Aorta (tissue), 5 donors: ENCODE measurements at places on chromosomes 12 and 14. TPM values are rescaled to one million over a fixed set of nuclear protein-coding genes. Genes with fewer than 3 reads are reported as not detected.
A peak's percentile ranks its signal among the peaks of the same experiment; 100 is the strongest.

DNA sequence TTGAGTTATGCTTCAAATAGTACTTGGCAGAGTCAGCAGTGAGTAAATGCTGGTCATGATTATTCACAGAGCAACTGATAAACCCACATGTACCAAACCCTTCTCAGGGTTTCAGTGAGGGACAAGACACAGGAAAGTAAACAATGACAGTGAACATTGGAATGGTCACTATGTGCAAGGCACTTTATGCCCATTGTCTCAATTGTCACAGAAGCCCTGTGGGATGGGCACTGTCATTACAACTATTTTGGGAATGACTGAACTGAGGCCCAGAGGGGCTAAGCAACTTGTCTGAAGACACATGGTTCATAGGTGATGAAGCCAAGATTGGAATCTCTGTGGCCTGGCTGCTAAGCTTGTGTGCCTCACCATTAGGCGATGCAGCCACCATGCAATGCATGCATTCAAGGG is 238.5 kb downstream of the RBM19 start:
- no peak for DNase-seq

DNA sequence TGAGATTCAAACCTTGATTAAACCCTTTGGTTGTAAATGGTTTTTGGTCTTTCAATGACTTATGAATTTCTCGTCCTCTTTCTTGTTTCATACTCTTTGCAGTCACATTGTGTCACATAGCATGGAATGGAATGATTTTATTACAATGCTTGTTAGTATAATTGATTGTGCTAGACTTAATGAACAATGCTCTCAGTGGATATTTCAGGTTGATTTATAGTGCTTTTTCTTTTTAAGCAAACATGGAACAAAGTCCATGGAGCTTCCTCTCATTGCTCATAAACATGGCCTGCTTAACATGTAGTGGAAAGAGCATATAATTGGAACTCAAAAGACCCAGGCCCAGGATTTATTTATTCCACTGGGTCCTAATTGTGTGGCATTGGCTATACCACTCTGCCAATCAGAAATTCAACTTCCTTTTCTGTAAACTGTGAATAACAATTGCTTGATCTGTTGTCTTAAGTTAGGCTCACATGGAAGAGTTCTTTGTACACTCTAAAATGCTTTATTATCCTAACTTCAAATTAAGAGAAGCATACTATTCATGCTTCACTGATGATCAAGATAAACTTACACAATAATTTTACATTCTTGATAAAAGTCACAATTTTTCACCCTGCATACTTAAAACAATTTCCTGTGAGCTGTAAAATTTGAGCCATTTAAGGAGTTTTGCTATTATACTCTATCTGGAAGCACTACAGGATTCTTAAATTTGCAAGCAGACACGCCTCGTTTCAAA is 370.5 kb upstream of the PDE3A start:
- DNase-seq: no peak

DNA sequence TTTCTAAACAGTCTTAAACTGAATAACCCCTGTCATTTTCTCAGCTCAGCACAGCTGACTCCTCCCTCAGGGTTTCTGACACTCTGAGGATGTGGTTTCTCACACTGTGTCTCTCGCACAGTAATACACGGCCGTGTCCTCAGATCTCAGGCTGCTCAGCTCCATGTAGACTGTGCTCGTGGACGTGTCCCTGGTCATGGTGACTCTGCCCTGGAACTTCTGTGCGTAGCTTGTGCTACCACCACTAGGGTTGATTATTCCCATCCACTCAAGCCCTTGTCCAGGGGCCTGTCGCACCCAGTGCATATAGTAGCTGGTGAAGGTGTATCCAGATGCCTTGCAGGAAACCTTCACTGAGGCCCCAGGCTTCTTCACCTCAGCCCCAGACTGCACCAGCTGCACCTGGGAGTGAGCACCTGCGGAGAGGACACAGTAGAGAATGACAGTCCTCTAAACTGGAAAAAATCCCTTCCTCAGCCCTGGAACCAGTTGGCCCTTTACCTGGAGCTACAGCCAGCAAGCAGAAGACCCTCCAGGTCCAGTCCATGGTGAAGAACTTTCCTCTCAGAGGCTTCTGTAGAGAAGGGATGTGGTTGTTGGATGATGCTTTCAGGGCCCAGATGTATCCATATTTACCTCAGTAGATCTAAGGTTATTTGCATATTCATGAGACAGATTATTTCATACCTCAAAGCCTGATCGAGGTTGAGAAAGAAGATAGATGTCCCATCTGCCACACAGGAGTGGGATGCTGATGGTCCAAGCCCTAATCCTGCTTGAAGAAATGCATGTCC is 984.8 kb downstream of the TMEM121 start:
- no peak for DNase-seq

DNA sequence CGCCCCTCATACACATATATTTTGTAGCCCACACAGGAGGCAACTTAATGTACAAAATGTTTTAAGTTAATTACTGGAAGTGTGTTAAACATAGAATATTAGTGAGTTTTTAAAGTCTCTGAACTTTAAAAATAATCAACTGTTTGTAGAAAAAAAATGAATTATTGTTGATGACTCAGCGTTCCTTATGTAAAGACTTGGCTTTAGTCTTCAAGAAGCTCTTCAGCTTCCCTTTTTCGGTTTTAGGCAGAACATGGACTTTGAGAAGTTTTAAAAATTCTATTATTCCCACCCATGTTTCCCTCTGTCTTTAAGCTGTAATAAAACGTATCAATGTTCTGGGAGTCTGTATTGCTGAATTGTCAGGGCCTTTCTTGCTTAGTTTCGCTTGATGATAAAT is 269.5 kb downstream of the FBXL14 start:
- DNase-seq: no peak

DNA sequence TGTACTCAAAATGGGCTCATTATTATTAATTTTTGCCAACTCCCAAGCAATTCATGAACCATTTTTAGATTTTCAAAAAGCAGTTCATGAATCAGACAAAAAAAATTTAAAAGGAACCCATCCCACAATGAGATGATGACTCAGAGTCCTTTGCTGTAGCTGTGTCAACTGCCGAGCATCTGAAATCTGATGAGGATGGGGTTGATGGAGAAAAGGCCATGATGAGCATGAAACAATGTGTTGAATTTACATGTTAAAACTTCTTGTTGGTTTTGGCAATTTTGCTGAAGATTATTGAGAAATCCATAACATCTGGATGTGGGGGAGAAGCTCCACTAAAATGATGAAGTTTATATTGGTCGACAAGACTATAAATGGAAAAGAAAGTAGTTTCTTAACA is 378.0 kb downstream of the FOXG1 start:
- DNase-seq: no peak

- no peak for DNase-seq
Measured at GRCh38 chr14:66641861-66642635, 134.1 kb downstream of the GPHN start.

GRCh38 chr12:117046011-117046369 is 53.2 kb downstream of the TESC start:
- DNase-seq: no peak

- DNase-seq: no peak
Measured at GRCh38 chr14:71136386-71137060, 229.3 kb downstream of the PCNX1 start.

DNA sequence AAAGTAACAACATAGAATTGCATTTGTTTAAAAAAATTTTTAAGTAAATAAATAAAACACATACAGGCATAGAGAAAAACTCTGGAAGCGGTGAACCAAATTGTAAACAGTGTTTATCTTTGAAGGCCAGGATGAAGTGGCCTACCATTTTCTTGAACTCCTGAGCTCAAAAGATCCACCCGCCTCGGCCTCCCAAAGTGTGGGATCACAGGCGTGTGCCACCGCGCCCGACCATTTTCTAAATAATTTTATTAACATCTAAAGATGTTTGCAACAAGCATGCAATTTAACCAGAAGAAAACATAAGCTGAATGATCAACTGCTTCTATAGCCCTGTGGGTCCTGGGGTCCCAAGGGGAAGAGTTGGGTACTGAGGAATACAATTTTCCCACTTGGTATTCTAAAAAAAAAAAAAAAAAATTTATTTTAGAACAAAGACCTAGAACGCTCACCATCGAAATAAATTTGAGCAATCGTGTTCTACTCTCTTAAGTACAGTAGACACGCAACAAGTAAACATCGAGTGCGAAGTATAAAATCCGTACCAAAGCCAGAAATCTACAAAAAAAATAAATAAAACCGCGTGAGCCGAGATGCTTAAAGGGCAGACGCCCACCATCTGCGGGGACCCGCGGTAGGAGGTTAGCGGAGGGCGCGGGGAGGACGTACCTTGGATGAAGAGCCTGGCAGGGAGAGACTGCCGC is 484 bp downstream of the MIS18BP1 start:
- no peak for DNase-seq

GRCh38 chr14:104316723-104317491 is 178.5 kb downstream of the KIF26A start:
- DNase-seq: peak; percentile 58

GRCh38 chr12:100069795-100070194 is 72.9 kb downstream of the BLTP3B start:
- no peak for DNase-seq

- DNase-seq: no peak
Measured at GRCh38 chr14:99286761-99287160, 14.8 kb upstream of the BCL11B start.

GRCh38 chr14:24192933-24193332 is 2.3 kb downstream of the TM9SF1 start:
- DNase-seq: no peak

DNA sequence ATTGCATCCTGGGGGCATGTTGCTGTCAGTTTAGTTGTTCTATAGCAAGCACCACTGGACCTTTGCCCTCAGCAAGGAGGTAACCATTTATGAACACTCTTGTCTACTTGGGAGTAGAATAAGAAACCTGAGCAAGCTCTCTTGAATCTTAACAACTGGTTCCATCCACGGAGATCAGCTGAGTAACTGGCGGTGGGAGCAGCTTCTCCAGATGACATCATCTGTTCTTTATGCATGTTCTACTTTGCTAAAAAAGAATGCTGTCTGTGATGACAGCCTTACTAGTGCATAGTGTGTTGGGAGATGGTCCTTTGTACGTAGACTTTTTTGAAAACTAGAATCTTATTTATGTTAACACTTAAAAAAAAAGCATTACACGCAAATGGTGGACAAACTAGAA is 17.7 kb downstream of the SLC4A8 start:
- DNase-seq: no peak

The EXOC3L4 gene
- total RNA-seq: 0.68 TPM

The FOXA1 gene
- not detected for total RNA-seq

The RIPK3 gene
- total RNA-seq: 15.8 TPM

The ELK3 gene
- total RNA-seq: 57.8 TPM

The PPP4R4 gene
- total RNA-seq: 0.10 TPM

The SERPINA9 gene
- not detected for total RNA-seq

The SLC35F4 gene
- not detected for total RNA-seq

The CACNA2D4 gene
- total RNA-seq: 9.7 TPM

The JPH4 gene
- 1.7 TPM for total RNA-seq

The GZMH gene
- total RNA-seq: not detected

The HPD gene
- total RNA-seq: 5.2 TPM
